ENCODE measurements at places on chromosomes 2 and 18. TPM values are rescaled to one million over a fixed set of nuclear protein-coding genes. Genes with fewer than 3 reads are reported as not detected.

CXCR1 gene
- 0.23 TPM for total RNA-seq

LYG2 gene
- not detected for total RNA-seq

PSMA8 gene
- 0.16 TPM for total RNA-seq

SKOR2 gene
- not detected for total RNA-seq

GRB14 gene
- total RNA-seq = 18.0 TPM

MOCOS gene
- 1.0 TPM for total RNA-seq

C1QL2 gene
- total RNA-seq = not detected

CNDP1 gene
- not detected for total RNA-seq

UGT1A6 gene
- not detected for total RNA-seq

RTP5 gene
- not detected for total RNA-seq

CDH7 gene
- total RNA-seq = not detected

CCDC74A gene
- total RNA-seq = 1.3 TPM

C2orf66 gene
- not detected for total RNA-seq

LGALSL gene
- 19.5 TPM for total RNA-seq

POLR1B gene
- total RNA-seq = 15.5 TPM

CREG2 gene
- not detected for total RNA-seq

CD28 gene
- 0.67 TPM for total RNA-seq

DSG2 gene
- total RNA-seq = 41.4 TPM

CHRND gene
- not detected for total RNA-seq

ZC3H6 gene
- total RNA-seq = 13.8 TPM

FABP1 gene
- not detected for total RNA-seq

ARHGEF4 gene
- 4.8 TPM for total RNA-seq

MBOAT2 gene
- total RNA-seq = 15.9 TPM

CROCC2 gene
- not detected for total RNA-seq

ITPRIPL1 gene
- total RNA-seq = 0.89 TPM

C18orf54 gene
- total RNA-seq = 2.4 TPM

MC2R gene
- not detected for total RNA-seq

MREG gene
- 2.4 TPM for total RNA-seq

RETSAT gene
- 51.8 TPM for total RNA-seq

ASB18 gene
- 44.4 TPM for total RNA-seq

FSIP2 gene
- 0.08 TPM for total RNA-seq

CPLX4 gene
- not detected for total RNA-seq

TNFAIP6 gene
- total RNA-seq = 2.7 TPM

GFPT1 gene
- 46.9 TPM for total RNA-seq

MERTK gene
- 5.1 TPM for total RNA-seq

HOXD13 gene
- not detected for total RNA-seq

IL18R1 gene
- 3.5 TPM for total RNA-seq

FBXO15 gene
- total RNA-seq = 0.54 TPM

SCYGR4 gene
- not detected for total RNA-seq

All from heart left ventricle (tissue), 16 donors.